ENCODE measurements at places on chromosomes 1 and 21.

GRCh38 chr21:41958886-41959563, 5.2 kb upstream of the C2CD2 start:
- peak; percentile 39 for DNase-seq

- no peak for DNase-seq
Observed at GRCh38 chr1:113881661-113882060, 5.7 kb downstream of the BCL2L15 start.

- DNase-seq = no peak
Observed at GRCh38 chr1:151199873-151200581, 1.7 kb downstream of the PIP5K1A start.

DNA sequence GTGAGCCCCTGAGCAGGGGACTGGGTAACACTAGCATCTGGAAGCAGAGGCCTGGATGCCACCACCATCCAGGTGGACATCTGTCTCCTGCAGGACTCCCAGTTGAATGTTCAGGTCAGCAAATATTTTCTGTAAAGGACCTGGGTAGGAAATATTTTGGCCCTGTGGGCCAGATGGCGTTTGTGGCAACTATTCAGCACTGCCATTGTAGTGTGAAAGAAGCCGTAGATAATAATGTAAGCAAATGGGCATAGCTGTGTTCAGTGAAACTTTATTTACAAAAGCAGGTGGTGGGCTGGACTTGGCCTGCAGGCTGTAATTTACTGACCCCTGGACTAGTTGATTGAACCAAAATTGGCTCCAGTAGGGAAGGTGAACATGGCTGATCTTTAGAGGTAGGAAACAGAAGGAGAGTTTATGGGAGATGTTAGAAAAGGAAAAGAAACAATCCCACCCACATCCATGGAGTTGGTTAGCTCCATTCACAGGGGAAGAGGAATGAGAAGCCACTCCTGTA, 20.0 kb upstream of the CD101 start:
- no peak for DNase-seq

GRCh38 chr1:194717941-194718340, 1531.5 kb upstream of the B3GALT2 start:
- no peak for DNase-seq

DNA sequence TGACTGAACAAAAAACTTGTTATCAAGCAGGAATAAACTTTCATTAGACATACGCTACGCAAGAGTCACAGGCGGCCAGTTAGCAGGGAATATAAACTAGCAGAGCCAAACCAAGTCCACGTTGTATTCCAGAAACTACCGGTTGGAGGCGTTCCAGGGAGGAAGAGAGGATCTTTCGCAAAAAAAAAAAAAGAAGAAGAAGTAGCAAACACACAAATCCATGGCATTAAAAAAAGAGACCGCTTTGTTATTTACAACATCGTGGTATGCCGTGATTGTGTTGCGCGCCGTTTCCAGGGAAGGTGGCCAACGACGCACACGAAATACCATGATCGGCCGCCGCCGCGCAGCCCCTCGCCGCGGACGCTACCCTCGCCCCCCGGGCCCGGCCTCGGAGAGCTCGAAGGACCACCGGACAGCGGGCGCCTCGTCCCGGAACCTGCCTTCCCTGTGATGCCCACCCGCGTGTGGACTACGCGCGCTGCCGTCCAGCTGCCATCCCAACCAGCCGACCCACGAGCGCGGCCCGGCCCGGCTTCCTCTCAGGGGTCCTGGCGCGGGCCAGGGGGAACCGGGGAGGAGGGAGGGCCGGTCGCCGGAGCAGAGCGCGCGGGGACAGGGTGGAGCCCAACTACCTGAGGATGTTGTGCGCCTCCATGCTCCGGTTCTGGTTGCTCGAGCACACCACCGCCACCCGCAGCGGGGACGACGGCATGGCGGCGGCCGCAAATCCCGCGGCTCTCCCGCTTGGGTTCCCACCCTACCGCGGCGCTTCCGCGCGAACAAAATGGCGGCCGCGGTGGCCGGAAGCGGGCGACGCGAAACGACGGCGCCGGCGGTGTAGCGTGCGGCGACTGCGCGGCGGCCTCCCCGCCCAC, 581 bp downstream of the SSU72 start:
- DNase-seq = peak; percentile 86

- DNase-seq = peak; percentile 58
Observed at GRCh38 chr1:90834886-90835660, 118.0 kb upstream of the BARHL2 start.

DNA sequence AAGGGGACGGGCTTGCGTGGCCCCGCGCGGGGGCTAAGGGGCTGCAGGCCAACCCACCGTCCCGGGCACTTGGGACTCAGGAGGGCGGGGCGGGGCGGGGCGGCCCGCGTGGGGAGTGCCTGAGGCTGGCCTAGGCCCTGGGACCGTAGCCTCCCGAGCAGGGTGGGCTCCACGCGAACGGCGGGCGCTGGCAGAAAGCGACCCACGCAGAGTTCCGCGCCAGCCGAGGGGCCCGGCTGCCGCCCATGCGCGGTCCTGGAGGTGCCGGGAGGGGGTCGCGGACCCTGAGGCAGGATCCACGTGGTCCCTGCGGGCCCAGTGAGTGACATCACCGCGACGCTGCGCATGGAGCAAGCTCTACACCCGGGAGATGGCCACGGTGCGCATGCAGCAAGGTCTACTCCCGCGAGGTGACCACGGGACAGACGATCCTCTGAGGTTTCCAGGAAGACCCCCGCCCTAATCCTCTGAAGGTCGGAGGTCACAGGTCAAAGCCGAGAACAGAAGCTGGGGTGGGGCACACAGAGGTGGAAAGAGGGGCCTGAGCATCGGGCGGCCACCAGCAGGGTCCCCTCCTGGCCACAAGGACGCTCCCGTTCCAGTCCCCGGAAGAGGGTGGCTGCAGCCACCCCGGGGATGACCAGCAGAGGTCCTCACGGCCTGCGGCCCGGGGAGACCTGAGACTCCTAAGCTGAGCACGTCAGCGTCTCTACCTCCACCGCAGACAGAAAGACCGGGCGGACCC, 13.5 kb upstream of the SLC19A1 start:
- peak; percentile 82 for DNase-seq

- no peak for DNase-seq
Observed at GRCh38 chr1:25958465-25958864, 39.4 kb downstream of the PAFAH2 start.

GRCh38 chr1:93878501-93878888, 511 bp downstream of the DNTTIP2 start:
- peak; percentile 84 for DNase-seq

DNA sequence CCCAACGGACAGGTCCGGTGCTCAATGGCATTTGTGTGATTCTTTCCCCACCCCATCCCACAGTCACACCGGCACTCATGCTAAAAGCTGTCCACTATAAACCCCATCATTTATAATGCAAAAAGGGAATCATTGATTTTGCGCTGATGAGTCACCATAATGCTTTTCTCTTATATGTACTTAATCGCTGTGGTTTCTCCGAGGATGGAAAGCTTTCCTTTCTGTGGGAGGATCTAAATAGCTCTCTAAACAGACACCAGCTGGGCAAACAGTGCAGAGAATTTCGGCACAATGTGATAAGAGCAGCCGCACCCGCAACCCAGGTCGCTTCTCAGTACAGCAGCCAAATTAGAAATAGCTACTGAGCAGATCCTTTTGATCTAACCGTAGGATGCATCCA, 85.6 kb downstream of the SETD4 start:
- no peak for DNase-seq

DNA sequence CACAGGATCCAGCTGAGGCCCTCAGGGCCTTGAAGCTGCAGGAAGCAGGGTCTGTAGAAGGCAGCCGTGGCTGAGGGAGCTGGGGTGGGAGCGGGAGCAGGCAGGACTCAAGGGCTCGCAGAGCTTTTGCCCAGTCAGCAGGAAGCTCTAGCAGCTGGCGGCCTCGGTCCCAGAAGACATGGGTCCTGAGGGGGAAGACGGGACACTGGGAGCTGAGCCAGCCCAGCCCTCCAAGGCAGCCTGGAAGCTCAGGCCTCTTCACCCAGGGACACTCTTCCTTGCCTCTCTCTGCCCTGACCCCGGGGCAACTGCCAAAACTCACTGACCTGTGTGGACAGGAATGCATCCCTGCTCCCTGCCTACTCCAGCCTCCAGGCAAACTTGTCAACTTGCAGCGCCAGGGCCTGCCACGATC, 8.9 kb downstream of the ADGRB2 start:
- DNase-seq = no peak

- DNase-seq = no peak
Observed at GRCh38 chr1:185244015-185244747, 72.9 kb downstream of the IVNS1ABP start.

DNA sequence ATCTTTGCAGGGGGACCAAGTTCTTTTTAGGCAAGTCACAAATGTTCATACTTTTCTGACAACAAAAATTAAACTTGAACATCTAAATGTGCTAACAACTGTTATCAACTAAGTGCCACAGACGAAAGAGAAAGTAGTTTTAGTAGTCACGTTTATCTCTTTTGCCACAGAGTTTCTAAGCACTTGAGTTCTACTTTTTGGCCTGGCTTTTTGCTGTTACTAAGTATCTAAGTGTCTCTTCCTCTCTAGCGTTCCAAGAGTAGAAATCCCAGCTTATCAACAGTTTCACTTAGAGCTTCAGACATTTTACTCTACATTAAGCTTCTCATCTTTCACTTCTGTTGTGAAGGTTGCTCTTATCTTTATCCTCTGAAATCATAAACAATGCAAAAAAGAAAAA, 34.2 kb downstream of the GATAD2B start:
- DNase-seq = no peak
